Putamen (tissue), 1 donor: ENCODE measurements at places on chromosomes 7 and 10.

GRCh38 chr10:127148066-127148932 is 48.1 kb downstream of the INSYN2A start:
- peak; percentile 57 for DNase-seq

- no peak for DNase-seq
These were observed 228.5 kb downstream of the SORCS1 start for GRCh38 chr10:106935978-106936451.

DNA sequence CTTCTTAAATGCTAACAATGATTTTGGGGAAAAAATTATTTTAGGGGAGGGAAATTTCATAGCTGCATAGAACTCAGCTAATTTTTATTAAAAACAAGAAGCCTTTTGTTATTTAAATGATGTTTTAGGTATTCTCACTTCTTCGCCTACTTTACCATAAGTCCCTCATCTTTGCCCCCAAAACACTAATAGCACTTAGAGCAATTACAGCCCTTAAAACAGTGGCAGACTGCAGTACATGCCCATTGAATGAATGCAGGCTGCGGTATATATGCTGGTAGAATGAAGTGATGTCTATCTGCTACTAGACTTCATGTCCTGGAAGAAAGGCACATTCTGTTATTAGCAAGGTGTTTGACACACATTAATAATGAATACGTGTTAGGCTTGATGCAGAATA is 2.9 kb upstream of the SPAG6 start:
- DNase-seq: no peak

DNA sequence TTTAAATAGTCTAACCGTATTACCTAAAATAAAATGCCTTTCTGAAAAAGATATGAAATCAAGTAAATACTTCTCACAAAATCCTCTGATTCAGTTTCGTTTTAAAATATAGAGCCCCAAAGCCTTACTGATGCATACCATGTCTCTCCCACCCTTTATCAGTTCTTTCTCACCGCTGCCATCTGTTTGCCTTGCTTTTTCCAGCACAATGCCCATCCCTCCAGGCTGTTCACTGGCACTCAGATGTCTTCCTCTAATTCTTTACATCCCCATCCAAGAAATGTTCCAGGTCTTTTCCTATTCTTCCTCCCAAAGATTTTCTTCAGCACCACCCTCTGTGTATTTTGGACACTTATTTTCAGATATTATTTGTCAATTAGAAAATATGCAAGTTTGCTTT is 116.5 kb upstream of the LRRN3 start:
- no peak for DNase-seq

DNA sequence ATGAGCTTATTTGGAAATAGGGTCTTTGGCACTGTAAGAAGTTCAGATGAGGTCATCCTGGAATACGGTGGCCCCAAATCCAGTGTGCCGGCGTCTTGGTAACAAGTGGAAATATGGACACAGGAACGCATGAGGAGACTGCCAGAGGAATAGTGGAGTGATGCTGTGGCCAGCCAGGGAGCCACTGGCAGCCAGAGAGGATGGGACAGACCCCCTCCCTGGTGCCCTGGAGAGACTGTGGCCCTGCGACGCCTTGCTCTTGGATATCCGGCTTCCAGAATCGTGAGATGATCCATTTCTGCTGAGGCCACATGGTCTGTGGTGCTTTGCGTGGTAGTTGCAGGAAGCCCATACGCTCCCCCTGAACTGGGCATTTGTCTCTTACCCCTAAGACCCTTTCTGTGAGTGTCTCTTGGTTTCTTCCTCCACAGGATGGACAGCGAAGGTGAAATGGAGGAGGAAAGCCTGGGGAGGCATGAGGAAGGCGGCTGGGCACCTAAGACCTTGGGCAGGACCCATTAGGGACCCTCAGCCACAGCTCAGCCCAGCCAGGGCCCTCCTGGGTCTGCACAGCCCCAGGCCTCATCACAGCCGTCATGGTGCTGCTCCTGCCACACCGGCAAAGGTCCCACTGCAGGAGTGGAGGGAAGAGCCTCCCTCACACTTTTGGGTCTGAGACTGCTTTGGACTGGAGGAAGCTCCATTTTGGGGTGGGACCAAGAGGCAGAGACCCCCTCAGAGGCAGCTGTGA is 53.6 kb downstream of the INSIG1 start:
- DNase-seq: no peak

- DNase-seq: no peak
These were observed 175.7 kb upstream of the AUTS2 start for GRCh38 chr7:69422574-69422985.

GRCh38 chr10:34498821-34499220 is 316.3 kb downstream of the PARD3 start:
- DNase-seq: no peak

DNA sequence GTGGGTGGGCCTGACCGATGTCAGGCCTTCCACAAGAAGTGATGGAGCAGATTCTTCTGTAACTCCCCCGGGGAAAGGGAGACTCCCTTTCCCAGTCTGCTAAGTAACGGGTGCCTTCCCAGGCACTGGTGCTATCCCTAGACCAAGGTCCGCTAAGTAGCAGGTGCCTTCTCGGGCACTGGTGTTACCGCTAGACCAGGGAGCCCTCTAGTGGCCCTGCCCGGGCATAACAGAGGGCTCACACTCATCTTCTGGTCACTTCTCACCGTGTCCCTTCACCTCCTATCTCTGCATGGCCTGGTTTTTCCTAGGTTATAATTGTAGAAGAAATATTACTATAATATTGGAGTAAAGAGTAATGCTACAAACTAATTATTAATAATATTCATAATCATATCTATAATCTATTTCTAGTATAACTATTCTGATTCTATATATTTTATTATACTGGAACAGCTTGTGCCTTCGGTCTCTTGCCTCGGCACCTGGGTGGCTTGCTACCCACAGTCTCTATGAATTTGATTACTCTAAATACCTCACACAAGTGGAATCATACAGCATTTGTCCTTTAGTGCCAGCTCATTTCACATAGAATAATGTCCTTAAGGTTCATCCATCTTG is 1378.7 kb downstream of the XPNPEP1 start:
- peak; percentile 2 for DNase-seq

DNA sequence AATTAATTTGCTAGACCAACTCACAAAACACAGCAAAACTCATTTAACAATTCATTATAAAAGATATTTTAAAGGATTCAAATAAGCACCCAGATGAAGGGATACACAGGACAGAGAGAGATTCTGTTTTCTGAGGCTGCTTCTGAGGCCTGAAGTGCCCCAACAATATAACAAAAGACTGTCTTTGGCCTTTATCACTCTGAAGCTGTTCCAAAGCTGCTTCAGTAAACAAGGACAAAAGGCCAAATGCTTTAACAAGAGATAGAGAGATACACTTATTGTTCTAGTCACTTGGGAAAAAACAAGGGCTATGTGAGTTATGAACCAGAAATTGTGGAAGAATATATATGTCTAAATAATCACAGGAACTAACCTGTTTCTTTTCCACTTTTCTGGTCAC is 223.7 kb downstream of the CXCL12 start:
- DNase-seq: no peak

- no peak for DNase-seq
These were observed 63.0 kb upstream of the FAM3C start for GRCh38 chr7:121459148-121459547.

DNA sequence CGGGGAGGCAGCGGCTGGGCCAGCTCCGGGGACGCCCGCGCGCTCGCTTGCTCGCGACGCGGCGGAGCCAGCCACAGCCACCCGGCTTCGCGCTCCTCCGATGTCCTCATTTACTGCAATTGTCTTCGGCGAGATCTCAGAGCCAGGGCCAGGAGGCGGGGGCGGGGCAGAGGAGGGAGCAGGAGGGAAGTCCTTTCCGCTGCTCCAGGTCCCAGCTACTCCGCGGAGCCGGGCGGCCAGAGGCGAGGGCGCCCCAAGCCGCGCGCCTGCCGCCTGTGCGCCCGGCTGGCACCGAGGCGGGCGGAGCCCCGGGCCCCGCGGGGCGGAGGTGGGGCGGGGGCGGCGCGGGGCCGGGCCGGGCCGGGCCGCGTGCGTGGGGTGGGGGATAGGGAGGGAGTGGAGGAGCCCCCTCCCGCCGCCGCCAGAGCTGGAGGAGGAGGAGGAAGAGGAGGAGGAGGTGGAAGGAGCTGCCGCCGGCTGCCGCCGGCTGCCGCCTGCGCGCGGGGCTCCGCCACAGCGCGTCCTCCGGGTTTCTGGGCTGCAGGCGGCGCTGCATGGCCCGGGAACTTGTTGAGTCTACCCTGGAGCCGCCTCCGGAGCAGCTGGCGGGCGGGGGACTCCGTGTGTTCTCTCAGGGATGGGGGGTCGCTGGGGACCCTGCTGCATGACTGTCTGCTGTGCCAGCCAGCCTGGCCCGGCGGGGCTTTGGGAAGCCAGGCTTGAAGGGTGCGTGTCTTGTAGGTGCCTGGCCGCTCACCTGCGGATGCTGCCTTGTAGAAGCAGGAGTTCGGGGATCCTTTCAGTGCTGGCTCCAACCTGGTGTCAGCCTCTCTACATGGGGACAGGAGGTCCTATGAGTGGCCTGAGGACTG is at the start of gene INSYN2A:
Gene INSYN2A (minus strand): TSS at position 310 of the 872 bp plus-strand sequence. CDS start 20,196 bp downstream, outside the sequence.
- DNase-seq: peak; percentile 66

GRCh38 chr7:101363734-101364374 is 1.2 kb downstream of the COL26A1 start:
- DNase-seq: peak; percentile 71

DNA sequence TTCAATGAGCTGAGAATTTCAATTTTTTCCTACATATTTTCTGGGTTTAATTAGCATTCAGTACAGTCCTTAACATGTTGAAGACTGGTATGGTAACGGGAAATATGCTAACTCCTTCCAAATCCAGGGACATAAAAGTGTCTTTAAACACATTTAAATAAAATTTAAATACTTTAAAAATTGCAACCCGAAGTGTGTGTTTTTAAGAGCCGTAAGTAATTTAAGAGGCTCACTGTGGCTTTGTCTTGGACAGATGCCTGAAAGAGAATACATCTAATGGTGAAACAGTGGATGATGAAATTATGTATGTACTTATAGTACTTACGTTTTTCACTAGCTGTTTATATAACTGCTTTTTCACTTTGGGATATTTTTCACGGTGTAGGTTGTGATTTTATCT is 687.3 kb upstream of the CELF2 start:
- no peak for DNase-seq

DNA sequence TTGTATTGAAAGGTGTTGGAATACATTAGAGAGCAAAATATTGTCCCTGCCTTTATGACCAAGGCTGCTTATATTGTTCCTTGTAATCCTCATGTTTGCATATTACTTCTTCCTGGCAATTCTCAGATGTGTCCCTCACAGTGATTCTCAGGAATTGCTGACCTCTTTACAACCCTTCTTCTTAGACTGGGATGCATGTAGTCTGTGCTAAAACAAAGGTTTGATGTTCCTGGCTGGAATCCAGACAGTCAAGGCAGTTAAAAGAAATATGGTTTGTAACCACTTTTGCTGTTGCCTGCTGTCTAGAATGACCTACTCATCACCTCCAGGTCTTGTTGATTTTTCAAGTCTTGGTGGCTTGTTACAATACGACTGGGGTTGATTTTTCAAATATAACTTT is 367.6 kb downstream of the HGF start:
- no peak for DNase-seq

DNA sequence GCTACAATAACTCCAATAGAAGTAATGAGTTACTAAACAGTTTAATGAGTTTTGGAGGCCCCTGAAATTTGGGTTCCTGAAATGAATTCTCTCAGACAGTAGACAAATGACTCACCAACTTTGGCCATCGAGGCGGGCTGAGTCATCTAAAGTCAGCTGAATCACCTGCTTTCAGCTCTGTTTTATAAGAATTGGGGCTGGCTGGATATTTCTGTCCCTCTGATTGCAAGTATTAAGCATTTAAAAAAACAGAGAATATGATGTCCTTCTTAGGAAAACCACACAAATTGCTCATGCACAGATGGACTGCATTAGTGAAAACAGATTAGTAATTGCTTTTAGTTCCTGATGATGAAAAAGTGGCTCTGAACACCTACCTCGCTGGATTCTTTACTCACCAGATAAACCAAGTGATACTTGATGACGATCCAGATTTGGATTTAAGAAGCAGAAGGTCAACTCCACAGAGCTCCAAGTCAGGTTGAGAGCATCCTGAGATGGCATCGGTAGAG is 59.1 kb downstream of the ZNF365 start:
- no peak for DNase-seq

DNA sequence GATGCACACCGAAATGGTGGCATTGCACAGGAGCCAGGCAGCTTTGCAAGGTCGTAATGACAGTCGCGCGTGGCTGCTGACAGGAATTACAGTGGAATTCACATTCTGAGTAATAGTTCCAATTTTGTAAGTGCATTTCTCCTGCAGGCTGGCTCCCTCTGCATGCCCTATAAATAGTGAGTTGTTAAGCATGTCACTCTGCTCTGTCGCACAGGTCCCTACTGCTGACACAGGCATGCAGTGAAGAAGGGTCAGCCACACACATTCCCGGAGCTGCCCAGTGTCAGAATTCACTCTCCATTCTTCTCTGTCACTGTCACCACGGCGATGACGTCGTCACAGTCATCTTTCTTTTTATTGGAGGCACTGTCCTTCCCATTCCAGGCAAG is 49.2 kb upstream of the SHH start:
- DNase-seq: no peak

DNA sequence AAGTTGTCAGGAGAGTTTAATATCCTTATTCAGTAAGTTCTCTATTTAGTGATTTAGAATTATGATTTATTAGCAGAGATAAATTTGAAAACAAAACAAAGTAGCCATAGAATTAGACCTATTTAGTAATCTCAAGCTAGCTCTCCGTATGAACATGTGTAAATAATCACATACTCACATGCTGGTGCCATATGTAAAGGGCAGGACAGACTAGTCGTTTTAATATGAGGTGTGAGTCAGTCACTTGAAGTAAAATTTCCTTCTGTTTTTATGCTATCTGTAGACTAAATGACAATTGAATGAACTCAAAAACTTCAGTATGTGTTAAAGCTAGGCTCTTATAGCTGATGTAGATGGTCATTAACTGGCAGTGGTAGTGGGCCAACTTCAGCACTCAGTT is 67.1 kb downstream of the WAC start:
- DNase-seq: no peak

DNA sequence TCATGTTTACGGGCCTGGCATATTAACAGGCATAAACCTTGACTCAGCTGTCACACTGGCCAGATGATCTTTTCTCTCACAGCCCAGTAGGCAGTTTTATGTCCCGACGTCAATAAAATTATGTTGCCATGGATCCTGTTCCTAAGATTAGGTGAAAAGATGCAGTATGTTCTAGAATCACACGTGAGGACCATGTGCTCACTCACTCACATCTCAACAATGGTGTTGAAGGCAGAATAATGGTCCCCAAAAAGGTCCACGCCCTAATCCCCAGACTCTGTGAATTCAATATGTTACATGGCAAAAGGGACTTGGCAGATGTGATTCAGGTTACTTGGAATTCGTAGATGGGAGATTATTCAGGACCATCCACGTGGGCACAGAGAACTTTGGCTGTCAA is 3.5 kb downstream of the DOCK1 start:
- DNase-seq: no peak

DNA sequence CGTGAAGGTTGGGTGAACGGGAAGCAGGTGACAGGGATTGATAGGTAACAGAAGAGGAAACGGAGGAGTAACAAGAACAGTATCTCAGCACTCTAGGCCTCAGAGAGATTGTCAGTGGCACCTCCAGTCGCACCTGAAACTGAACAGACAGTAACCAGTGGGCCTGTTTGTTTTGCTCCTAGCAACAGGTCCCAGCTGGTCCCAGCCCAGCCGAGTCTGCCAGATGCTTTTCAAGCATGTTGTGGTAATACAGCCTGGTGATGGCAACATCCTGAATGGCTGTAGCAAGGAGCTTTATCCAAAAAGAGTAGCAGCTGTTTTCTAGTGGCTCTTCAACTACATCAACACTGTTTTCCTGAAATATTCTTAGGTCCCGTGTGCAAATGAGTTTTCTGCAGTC is 4.7 kb downstream of the CACNB2 start:
- no peak for DNase-seq
